ENCODE measurements at places on chromosomes 11 and 22. TPM values are rescaled to one million over a fixed set of nuclear protein-coding genes. Genes with fewer than 3 reads are reported as not detected.
A peak's percentile ranks its signal among the peaks of the same experiment; 100 is the strongest.

Gene IRF7
- 25.4 TPM for total RNA-seq

Gene AMBRA1
- 25.7 TPM for total RNA-seq

Gene PHOX2A
- 3.2 TPM for total RNA-seq

Gene LRRC10B
- total RNA-seq: 1.4 TPM

GRCh38 chr11:11491014-11491413 lies 130.8 kb downstream of the GALNT18 start:
- ATAC-seq: no peak

- ATAC-seq: no peak
Observed at GRCh38 chr11:66233301-66233700, 35.1 kb upstream of the RAB1B start.

DNA sequence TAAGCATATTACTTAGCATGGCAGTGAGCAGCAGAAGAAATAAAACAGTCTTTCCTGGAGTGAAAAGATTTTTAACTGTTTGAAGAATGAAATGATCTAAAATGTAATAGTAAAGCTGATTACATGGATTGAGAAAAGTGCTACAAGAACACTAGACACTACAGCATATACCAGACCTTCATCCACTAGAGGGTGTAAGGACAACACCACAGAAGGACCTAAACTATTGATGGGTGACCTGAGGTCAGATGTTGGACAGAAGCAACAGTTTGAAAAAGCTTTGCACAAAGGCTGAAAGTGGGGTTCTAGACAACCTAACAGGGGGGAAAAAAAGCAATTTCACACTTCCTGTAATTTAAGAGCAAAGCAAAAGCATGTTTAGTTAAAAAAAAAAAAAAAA lies 97.7 kb downstream of the RBFOX2 start:
- peak; percentile 84 for ATAC-seq

DNA sequence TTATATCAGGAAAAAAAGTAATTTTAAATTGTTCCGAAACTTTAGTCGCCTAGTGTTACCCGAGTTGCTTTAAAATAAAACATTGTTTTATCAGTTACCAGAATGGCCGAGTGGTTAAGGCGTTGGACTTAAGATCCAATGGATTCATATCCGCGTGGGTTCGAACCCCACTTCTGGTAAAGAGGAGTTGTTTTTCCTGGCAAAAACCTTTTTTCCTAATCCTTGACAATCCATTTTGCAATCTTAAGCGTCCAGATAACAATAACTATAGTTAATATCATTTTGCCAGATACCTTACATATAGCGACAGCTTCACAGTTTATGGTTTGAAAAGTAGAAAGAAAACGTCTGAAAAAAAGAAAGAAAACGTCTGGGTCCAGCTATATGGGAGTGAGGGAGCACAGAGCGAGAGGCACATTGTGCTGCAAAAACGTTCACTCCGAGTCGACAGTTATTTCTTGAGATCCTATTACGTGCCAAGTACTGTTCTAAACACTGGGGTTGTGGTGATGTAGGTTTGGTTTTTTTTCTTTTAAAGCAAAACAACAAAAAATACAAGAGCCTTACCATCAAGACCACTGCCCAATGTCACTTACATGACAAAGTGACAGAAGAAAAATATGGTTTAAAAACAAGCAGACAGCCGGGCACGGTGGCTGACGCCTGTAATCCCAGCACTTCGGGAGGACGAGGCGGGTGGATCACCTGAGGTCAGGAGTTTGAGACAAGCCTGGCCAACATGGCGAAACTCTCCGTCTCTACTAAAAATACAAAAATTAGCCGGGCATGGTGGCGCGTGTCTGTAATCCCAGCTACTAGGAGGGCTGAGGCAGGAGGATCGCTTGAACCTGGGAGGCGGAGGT lies 40.6 kb downstream of the OR4D9 start:
- ATAC-seq: peak; percentile 37

DNA sequence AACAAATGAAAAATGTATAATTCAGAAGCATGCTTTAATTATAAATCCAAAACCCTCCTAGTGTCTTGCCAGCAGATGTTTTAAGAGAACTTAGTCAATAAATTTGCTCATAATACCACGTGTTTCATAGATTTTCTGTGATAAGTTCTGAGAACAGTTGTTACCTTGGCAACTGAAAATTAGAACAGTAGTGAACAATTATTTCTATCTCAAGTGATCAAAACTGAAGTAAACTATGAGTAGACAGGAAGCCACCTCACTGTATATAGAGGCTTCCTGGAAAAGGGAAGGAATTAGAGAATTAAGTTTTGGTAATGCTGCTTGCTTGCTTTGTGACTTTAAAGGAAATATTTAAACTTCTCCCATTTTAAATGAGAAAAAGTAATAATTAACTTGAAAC lies 266.0 kb upstream of the ANO3 start:
- no peak for ATAC-seq

- ATAC-seq: no peak
Observed at GRCh38 chr22:36933629-36934417, 20.4 kb downstream of the CSF2RB start.

- ATAC-seq: no peak
Observed at GRCh38 chr11:35035894-35036408, 103.0 kb upstream of the CD44 start.

Measured in gastroesophageal sphincter (tissue), 4 donors.